Testis (tissue), 5 donors: ENCODE measurements at places on chromosomes 7 and 10. TPM values are rescaled to one million over a fixed set of nuclear protein-coding genes. Genes with fewer than 3 reads are reported as not detected.

- no peaks in the 10 kb centered on the region for H3K27me3 ChIP-seq
- H3K36me3 ChIP-seq: no peaks in the 10 kb centered on the region
- H3K4me1 ChIP-seq: no peaks in the 10 kb centered on the region
- no peak overlapping the region for H3K4me3 ChIP-seq
- no peak for DNase-seq
Observed at GRCh38 chr7:68785036-68785435, 813.2 kb upstream of the AUTS2 start.

DNA sequence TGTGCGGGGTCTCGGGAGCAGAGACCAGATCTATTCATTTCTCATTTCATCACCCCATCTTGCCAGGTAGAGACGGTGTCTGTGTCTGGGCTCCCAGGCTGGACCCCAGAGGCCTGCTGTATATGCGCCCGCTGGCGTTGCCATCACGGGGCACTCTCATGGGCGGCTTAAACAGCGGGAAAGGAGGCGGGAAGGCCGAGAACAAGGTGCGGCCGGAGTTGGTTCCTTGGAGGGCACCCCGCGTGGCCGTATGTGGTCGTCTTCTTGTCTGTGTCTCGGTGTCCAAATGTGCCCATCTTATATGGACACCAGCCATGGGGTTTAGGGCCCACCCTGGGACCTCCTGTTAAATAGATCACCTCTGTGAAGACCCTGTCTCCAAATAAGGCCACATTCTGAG is 2.1 kb upstream of the CFAP46 start:
- H3K27me3 ChIP-seq: no peaks in the 10 kb centered on the region
- no peak overlapping the region for H3K27ac ChIP-seq
- peaks cover 10% of the 10 kb centered on the region for H3K4me1 ChIP-seq
- no peak for DNase-seq
- H3K4me3 ChIP-seq: no peak overlapping the region
- no peaks in the 10 kb centered on the region for H3K36me3 ChIP-seq

Gene GLRX3
- total RNA-seq: 60.8 TPM

Gene BBIP1
- total RNA-seq: 57.7 TPM

- H3K4me1 ChIP-seq: no peaks in the 10 kb centered on the region
- no peak for DNase-seq
Observed at GRCh38 chr10:72525277-72525676, 100.6 kb downstream of the MICU1 start.

Gene BCCIP
- total RNA-seq: 81.9 TPM

- no peak overlapping the region for H3K4me3 ChIP-seq
- no peaks in the 10 kb centered on the region for H3K4me1 ChIP-seq
- H3K36me3 ChIP-seq: no peaks in the 10 kb centered on the region
- no peaks in the 10 kb centered on the region for H3K27me3 ChIP-seq
- DNase-seq: no peak
Observed at GRCh38 chr10:108412323-108412722, 1247.8 kb upstream of the SORCS1 start.

GRCh38 chr10:34817586-34817985 is 2.5 kb upstream of the PARD3 start:
- H3K36me3 ChIP-seq: no peaks in the 10 kb centered on the region
- H3K4me1 ChIP-seq: peaks cover 8% of the 10 kb centered on the region
- no peaks in the 10 kb centered on the region for H3K27me3 ChIP-seq
- no peak for DNase-seq

Gene CALD1
- total RNA-seq: 153 TPM

- no peak overlapping the region for H3K27ac ChIP-seq
- H3K27me3 ChIP-seq: no peaks in the 10 kb centered on the region
- DNase-seq: no peak
- H3K36me3 ChIP-seq: no peaks in the 10 kb centered on the region
- H3K4me3 ChIP-seq: no peak overlapping the region
Observed at GRCh38 chr10:93916257-93917063, 22.7 kb downstream of the SLC35G1 start.

Gene POLL
- 50.3 TPM for total RNA-seq

Gene YAE1
- 32.0 TPM for total RNA-seq

- peaks cover 38% of the 10 kb centered on the region for H3K4me1 ChIP-seq
- H3K36me3 ChIP-seq: no peaks in the 10 kb centered on the region
- no peak overlapping the region for H3K4me3 ChIP-seq
- no peaks in the 10 kb centered on the region for H3K27me3 ChIP-seq
- no peak overlapping the region for H3K27ac ChIP-seq
- DNase-seq: peak; percentile 80
Observed at GRCh38 chr10:30857803-30858202, 173.9 kb downstream of the ZNF438 start.

GRCh38 chr10:123772645-123773508 is 106.7 kb downstream of the GPR26 start:
- no peak for DNase-seq
- no peaks in the 10 kb centered on the region for H3K4me1 ChIP-seq
- no peaks in the 10 kb centered on the region for H3K27me3 ChIP-seq
- no peak overlapping the region for H3K4me3 ChIP-seq
- H3K27ac ChIP-seq: no peak overlapping the region

DNA sequence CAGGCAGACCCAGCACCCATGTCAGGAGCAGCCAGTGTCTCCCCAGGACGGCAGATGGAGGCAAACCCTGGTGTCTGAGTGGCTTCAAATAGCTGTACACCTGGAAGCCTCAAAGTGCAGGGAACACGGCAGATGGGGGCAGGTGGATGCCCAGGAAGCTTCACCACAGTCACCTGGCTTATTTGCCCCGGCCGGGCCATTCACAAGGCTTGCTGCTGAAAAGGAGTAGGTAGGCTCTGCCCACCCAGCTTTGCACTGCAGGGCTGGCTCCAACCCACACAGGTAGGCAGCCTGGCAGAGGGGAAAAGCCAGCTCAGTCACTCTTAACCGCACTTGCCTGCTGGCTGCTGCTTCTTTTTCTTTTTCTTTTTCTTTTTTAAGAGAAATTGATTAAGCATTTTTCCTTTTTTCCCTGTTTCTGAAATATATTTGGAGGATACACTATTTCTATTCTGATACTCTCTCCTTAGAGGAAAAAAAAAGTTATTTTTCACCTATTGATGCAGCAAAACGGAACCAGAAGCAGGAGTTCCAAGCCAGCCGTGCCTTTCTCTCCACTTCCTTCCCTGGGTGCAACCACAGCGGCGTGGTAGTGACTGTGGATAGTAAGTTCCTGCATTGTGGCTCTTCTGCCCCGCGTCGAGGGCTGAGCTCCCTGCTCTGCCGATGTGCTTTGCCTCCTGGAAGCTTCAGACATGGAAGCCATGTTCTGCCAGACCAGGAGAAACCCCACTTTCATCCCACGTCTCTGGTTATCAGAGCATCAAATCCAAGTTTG is 118.3 kb downstream of the KLF6 start:
- DNase-seq: no peak
- H3K27ac ChIP-seq: no peak overlapping the region
- no peak overlapping the region for H3K4me3 ChIP-seq
- H3K4me1 ChIP-seq: no peaks in the 10 kb centered on the region

Gene FAM131B
- total RNA-seq: 1.2 TPM

GRCh38 chr7:79009647-79010046 is 443.8 kb downstream of the MAGI2 start:
- no peak overlapping the region for H3K4me3 ChIP-seq
- no peak for DNase-seq
- no peaks in the 10 kb centered on the region for H3K4me1 ChIP-seq
- no peak overlapping the region for H3K27ac ChIP-seq
- H3K27me3 ChIP-seq: no peaks in the 10 kb centered on the region

GRCh38 chr10:49606981-49607535 is 3.1 kb upstream of the SLC18A3 start:
- H3K4me3 ChIP-seq: no peak overlapping the region
- H3K27ac ChIP-seq: no peak overlapping the region
- H3K27me3 ChIP-seq: no peaks in the 10 kb centered on the region
- H3K36me3 ChIP-seq: no peaks in the 10 kb centered on the region
- peak; percentile 74 for DNase-seq

- no peaks in the 10 kb centered on the region for H3K36me3 ChIP-seq
- no peak overlapping the region for H3K4me3 ChIP-seq
- no peaks in the 10 kb centered on the region for H3K27me3 ChIP-seq
- peaks cover 29% of the 10 kb centered on the region for H3K4me1 ChIP-seq
Observed at GRCh38 chr10:30026578-30026977, 32.8 kb downstream of the JCAD start.

Gene KCNMA1
- 24.7 TPM for total RNA-seq

GRCh38 chr10:103745341-103746247 is 109.8 kb downstream of the SH3PXD2A start:
- DNase-seq: no peak
- no peak overlapping the region for H3K27ac ChIP-seq
- H3K36me3 ChIP-seq: no peaks in the 10 kb centered on the region
- no peaks in the 10 kb centered on the region for H3K27me3 ChIP-seq
- H3K4me3 ChIP-seq: no peak overlapping the region

DNA sequence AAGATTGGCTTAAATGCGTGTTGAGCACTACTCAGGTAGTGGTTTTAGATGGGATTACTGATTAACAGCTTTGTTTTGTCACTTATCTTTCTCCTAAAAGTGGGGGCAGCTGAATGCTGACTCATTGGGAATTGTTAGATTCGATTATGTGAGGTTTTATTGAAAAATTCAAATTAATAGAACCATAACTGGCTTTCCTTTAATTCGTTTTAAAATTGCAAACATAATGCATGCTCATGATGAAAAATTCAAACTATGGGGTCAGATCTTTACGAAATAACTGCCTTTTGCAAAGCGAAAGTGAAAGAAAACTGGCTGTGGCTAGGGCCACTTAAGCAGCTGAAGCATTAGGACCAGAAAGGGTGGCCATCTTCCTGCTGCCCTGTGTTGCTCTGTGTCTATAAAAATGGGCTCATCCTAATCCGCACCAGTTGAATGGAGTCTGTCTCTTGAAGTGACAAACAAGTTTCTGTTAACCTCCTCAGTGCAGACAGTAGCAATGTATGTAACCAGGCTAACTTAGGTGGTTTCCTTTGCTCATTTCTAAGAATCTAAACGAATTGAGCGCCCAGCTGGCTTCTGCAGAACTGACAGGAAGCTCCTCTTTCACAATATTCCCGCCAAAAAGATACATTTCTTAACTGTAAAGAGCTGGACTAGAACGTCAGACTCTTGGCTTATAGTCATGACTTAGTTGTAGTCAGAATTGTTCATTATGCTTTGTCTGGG is 27.8 kb downstream of the DENND10 start:
- no peaks in the 10 kb centered on the region for H3K36me3 ChIP-seq
- H3K4me1 ChIP-seq: no peaks in the 10 kb centered on the region
- no peak for DNase-seq
- no peak overlapping the region for H3K4me3 ChIP-seq
- no peak overlapping the region for H3K27ac ChIP-seq

- H3K27me3 ChIP-seq: no peaks in the 10 kb centered on the region
- no peak for DNase-seq
- no peak overlapping the region for H3K4me3 ChIP-seq
- no peak overlapping the region for H3K27ac ChIP-seq
- H3K4me1 ChIP-seq: peaks cover 3% of the 10 kb centered on the region
- no peaks in the 10 kb centered on the region for H3K36me3 ChIP-seq
Observed at GRCh38 chr7:151823566-151824372, 53.1 kb downstream of the PRKAG2 start.

Gene CCL24
- total RNA-seq: not detected

DNA sequence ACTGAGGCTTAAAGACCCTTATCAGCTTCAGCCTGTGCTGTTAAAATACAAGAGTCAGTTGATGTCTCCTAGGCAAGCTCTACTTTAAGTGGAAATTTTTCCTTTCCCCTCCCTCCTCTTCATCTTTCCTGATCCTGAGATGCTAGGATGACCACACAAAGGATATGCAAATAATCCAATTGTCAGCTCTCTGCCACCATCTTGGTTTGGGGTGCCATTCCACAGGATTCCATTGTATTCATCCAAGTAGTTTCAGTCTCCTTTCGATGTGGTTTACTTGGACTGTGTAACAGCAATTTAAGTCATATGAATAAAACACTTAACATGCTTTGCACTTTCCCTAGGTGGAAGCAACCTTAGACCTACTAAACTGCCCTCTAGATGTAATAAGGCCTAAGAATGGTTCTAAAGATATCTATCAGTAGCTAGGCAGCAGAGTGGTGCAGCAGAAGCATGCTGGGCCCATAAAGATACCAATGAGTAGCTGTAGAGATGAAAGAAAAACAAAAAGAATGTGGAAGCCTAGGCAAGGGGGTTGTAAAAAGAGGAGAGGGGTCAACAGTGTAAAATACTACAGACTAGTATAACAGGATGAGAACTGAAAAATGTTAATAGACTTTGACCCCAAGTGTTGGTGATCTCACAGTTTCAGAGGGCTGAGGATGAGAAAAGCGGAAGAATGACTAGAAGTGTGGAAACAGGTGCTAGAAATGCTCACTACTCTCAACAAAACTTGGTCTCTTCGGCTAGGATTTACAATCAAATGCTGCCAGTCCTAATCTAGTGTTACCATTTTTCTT is 2.4 kb upstream of the CFAP69 start:
- no peak overlapping the region for H3K4me3 ChIP-seq
- H3K27ac ChIP-seq: no peak overlapping the region
- DNase-seq: no peak
- no peaks in the 10 kb centered on the region for H3K27me3 ChIP-seq
- no peaks in the 10 kb centered on the region for H3K36me3 ChIP-seq
- H3K4me1 ChIP-seq: peaks cover 4% of the 10 kb centered on the region

DNA sequence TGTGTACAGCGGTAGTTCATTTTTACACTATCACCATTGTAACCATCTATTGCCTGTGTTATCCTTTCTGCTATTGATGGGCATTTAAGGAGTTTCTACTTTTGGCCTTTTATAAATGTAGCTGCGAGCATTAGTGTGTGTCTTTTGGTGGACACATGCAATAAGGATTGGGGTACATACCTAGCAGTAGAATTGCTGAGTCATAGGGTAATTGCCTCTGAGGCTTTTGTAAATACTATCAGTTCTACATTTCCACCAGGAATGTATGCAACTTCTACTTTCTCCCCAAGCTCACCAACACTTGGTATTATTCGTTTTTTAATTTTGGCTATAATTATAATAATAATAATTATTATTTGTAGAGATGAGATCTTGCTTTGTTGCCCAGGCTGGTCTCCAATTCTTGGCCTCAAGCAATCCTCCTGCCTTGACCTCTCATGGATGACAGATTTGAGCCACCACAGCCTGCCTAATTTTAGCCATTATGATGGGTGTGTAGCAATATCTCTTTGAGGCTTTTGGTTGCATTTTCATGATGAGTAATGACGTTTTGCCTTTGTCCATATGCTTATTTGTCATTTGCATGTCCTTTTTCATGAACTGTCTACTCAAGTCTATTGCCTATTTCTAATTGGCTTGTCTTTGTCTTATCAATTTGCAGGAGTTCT is 277.0 kb downstream of the ACTR3B start:
- H3K27me3 ChIP-seq: no peaks in the 10 kb centered on the region
- H3K4me1 ChIP-seq: no peaks in the 10 kb centered on the region
- no peak overlapping the region for H3K27ac ChIP-seq
- H3K4me3 ChIP-seq: no peak overlapping the region

DNA sequence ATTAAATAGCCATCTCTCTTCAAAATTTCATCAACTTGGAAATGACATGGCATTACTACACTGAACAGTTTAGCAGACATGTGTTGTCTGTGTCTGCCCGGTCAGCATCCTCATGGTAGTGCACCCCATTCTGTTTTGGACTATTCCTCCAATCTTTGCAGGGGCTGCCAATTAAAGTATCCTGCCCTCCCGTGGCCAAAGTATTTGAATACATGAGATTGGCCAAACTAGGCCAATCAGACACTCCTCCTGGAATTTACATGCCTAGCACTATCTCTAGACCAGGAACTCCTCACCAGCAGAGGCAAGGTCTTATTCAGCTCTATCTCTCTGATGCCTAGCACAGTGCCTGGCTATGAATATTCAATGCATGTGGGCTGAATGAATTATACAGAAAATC is 4.4 kb downstream of the SHTN1 start:
- no peak overlapping the region for H3K4me3 ChIP-seq
- DNase-seq: no peak
- no peaks in the 10 kb centered on the region for H3K4me1 ChIP-seq

Gene EPHB6
- 52.0 TPM for total RNA-seq

Gene TLX1
- 0.99 TPM for total RNA-seq
